ENCODE measurements at places on chromosomes 13 and 19.

DNA sequence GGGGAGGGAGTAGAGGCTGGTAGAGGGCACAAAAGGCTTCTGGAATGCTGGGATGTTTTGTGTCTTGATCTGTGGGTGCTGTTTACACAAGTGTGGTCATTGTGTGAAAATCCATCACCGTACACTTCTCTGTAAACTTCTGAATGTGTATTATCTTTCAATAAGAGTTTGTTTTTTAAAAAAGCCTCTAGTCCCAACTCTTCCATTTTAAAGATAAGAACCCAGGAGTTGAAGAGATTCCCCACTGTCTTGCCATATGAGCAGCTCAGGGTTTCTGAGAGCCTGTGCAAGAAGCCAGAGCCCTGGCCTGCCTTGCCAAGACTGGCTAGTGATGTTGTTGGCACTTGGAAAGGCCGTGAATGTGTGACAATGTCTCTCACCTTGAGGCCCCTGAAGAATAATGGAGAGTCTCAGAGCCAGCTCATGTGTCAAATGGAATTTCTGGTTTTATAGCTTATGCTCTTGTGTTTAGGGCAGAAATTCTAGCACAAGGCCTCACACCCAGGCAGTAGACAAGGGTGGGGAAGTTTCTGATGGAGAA, 57.5 kb upstream of the NPAS1 start:
- no peak for DNase-seq

- no peak for DNase-seq
These were observed 4.6 kb downstream of the SPRY2 start for GRCh38 chr13:80336370-80336769.

DNA sequence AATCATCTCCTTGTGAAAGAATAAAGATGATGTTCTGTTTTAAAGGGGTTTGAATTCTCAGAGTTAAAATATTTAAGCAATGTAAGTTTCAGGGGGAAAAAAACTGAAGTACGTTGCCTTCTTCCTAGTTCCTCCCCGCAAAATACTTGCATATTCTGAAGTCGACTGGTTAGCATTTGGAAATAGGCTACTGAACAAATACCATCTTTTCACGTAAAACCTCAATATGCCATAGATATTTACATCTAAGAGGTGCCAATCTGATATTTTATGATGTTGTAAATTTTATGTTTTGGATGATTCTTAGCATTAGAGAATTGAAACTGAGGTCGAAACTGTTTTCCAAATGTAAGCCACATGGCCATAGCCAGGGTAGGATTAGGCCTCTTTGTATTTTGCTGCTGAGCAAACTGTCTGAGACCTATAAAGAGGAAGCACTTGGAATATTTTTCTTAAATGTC, 138.3 kb downstream of the FLT1 start:
- no peak for DNase-seq

DNA sequence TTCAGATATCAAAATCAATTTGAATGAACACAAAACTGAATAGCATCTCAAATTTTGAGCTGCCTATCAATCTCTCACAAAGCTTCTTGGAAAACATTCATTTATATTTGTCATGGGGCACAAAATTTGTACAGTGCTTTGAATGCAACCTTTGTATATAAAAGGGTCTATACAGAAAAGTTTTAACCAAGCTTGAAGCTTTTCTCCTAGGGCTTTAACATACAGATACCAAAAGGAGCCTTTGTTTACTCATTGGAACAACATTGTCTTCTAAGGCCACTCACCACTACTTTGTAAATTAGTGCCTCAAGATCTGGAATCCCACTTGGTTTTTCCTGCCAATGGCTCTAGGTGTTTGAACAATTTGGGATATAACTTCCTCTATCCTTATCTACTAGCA, 21.2 kb downstream of the LNX2 start:
- DNase-seq, result no peak

GRCh38 chr19:3512562-3513228, 6.6 kb downstream of the FZR1 start:
- DNase-seq, result no peak

GRCh38 chr19:6822311-6822670, 49.8 kb downstream of the VAV1 start:
- no peak for DNase-seq

DNA sequence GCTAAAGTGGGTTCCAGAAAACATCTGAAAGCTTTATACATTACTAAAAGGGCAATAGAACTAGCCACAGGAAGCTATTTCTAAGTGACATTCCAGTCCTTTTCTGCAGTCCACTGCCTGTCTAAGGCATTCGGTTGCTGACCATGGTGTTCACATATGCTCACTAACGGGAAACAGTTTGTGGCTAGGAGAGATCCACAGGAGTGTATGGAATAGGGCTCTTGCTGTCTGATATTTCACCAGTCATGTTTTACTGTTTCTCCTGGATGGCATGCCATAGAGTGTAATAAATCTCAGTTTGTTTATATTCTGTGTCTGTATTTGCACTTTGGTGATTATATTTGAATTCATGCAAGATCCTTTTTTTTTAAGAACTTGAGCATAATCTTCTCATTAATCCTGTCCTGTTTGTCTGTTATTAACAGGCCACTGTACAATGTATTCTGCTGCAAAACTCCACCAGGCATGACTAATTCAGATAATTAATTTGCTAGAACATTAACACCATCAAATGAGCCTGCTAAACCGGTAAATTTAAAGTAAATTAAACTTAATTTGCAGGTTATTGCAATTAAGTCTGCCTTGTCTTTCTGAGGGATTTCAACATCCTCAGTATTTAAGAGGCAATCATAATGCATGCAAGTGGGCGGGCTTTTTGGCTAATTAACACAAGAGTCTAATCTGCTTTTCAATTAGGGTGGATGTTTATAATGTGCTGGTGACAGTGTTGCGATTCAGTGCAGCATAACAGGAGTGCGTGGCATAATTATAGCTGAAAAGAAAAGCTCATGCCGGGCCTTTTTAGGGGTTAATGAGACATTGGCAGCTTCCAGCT, 201.3 kb downstream of the POU4F1 start:
- no peak for DNase-seq

DNA sequence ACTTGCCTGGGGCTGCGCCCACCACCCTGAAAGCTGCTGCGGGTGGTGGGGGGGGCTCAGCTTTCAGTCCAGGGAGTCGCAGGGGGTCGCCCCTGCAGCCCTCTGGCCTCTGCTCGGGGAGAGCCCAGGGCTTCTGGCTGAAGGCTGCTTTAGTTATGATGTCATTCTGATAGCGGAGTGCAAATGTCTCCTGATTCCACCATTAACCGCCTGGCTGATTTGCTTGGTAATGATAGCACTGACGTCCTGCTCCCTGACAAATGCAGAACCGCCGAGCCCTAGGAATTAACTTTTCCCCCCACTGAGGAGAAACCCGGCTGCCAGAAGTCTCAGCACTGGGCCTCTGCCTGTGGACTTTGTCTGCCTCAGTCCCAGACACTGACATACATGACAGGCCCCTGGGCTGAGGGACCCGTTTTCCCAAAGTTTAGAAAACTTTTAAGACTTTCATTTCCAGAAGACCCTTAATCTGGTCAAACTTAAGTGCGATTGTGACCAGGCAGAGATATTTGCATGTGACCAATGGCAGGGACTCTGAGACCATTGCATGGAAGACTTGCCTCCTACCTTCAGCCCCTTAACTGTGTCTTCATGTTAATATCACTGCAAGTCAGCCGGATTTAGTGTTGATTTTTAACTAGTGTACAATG, 142.5 kb upstream of the ZNF536 start:
- no peak for DNase-seq

DNA sequence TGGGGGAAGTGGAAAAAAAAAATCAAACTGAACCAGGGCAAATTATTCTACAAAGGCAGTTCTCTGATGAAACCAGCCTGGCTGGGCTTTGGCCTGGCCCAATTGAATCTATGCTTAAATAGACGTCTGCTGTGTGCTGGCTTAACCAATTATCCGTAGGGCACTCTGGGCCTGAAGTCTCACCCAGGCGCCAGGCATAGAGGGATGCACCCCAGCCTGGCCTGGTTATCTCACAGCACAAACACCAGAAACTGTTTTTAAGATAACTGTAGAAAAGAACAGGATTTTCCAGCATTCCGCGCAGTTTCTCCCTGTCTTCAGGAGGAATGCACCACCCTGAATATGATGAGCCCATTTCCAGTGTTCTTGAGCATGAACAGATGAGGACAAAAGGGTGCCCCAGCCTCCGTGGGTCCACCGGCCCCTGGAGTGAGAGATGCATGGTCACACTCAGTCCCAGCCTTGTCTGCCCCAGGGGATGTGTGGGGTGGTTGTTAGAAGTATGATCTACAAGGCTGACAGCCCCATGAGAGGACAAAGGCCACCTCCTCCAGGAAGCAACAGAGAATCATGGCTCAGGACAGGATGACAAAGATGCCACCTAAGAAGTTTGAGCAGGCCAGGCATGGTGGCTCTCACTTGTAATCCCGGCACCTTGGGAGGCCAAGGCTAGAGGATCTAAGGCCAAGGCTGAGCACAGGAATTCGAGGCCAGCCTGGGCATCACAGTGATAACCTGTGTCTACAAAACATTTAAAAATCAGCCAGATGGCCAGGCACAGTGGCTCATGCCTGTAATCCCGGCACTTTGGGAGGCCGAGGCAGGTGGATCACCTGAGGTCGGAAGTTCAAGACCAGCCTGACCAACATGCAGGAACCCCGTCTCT, 50.2 kb downstream of the PEPD start:
- DNase-seq, result no peak

Measured in T follicular helper cell (primary cell).